ENCODE measurements at places on chromosomes 3 and 15.

DNA sequence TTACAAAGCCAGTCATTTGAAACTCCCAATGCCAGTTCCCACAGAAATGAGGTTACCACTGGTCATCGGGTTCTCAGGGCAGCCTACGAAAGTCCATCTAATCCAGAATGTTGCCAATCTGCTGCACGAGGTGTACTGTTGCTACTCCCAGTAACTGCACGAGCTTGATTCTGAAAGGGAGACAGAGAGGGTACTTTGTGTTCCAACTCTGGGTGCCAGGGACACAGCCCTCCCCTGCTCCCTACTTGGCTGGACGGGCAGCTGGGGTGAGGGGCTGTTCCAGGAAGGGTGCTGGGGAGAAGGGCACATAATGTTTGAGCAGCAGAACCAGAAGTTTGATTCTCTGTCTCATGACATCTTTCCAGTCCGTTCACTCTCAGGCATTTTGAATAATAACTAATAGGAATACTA, 27.1 kb upstream of the OSBPL11 start:
- DNase-seq = no peak

- DNase-seq = no peak
Observed at GRCh38 chr3:184485241-184485640, 76.3 kb upstream of the EPHB3 start.

DNA sequence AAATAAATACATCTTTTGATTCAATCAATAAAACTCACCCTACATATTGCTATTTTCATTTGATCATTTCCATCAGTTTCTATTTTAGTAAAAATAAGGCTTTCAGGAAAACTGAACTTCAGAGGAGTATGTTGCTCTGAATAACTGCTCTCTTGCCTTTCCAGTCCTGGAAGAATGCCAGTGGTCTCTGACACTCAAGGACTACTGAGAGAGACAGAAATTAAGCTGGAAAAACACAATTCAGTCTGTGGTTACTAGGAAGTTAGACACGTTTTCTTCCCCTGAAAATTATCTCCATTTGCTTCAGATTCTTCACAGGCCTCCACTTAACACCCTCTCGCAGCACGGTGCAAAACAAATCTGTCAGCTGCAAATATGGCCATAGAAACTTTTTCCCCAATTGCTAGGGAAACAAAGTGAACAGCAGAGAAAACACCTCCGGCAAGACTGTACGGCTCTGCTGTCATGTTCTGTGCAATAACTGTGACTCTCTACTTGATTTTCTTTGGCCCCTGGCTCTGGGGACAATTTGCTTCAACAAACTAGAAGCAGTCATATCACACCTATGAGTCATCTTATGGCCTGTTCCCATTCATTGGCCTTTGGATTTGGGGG, 353.0 kb downstream of the MAGI1 start:
- no peak for DNase-seq

DNA sequence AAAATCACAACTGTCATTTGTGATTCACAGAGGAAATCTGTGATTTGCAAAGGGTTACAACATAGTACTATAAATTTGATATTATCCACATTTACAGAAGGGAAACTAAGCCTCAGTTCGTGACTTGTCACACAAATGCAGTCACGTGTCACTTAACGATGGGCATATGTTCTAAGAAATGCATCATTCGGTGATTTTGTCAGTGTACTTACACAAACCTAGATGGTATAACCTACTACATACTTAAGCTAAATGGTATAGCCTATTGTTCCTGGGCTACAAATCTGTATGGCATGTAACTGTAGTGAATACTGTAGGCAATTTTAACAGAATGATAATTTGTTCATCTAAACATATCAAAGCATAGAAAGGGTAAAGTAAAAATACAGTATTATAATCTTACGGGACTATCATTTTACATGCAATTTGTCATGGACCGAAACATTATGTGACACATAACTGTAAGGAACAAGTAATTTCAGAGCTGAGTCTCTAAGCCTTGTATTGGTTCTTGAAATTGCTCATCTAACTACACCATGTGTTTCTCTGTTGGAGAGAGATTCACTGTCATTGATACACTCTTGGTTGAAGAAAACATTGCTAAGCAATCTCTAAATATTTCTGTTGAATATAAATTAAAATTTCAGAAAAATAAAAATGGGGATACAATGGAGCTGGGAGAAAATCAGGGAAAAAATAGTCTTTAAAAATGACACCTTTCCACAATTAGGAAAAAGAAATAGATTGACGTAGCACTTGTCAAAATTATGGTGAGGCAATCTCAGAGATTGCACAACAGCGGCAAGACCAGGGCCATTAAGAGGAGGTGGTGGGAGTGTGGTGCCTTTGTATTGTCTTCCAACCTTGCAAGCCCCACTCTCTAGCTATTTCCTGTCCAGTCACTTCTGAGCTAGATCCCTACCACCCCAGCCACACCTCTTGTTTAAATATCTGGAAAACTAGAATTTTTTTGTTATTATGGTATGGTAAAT, 645.8 kb upstream of the TBL1XR1 start:
- no peak for DNase-seq

DNA sequence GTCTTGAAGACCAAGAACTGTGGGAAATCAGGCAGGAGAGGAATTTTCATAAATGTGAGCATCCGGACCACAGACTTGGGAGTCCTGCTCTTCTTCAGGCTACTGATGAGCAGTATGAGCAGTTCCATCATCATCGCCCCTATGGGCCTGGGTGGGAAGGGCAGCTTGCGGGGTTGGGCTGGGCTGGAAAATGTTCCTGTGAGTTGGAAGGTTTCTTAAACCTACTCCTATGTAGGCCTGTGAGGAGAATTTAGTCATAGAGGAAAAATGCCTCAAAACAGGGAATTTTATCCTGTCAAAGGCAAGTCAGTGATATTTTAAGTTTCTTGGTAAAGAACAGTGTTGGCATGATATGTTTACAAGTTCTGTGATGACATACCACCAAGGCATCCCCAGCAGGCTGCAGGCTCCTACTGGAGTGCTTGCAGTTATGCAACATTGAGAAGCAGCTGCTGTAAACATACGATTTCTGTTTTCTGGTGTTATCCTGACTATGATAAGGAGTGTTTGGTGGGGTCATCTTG, 10.3 kb downstream of the MASP1 start:
- DNase-seq = no peak

Measured in stimulated activated naive CD8-positive, alpha-beta T cell treated with anti-CD3 and anti-CD28 coated beads, Interleukin-15, Interleukin-2, amounts not matched to agents 100 U/mL and 50 U/mL, for 24 hours (primary cell).